ENCODE measurements at places on chromosomes 3 and 15. TPM values are rescaled to one million over a fixed set of nuclear protein-coding genes. Genes with fewer than 3 reads are reported as not detected.

REC114 gene
- total RNA-seq = not detected

IL20RB gene
- total RNA-seq = 61.5 TPM

SAMMSON gene
- not detected for total RNA-seq

DCBLD2 gene
- 30.4 TPM for total RNA-seq

AP3B2 gene
- 0.14 TPM for total RNA-seq

C2CD4B gene
- total RNA-seq = not detected

NIT2 gene
- total RNA-seq = 47.0 TPM

GOLGA8G gene
- 0.16 TPM for total RNA-seq

EPHA3 gene
- total RNA-seq = 3.6 TPM

MCCC1 gene
- 24.9 TPM for total RNA-seq

PGBD4 gene
- total RNA-seq = 1.0 TPM

Measured in H4 (cell line).